ENCODE measurements at places on chromosomes 16 and 17.

GRCh38 chr16:69804297-69804696 is 42.2 kb downstream of the WWP2 start:
- DNase-seq: no peak

DNA sequence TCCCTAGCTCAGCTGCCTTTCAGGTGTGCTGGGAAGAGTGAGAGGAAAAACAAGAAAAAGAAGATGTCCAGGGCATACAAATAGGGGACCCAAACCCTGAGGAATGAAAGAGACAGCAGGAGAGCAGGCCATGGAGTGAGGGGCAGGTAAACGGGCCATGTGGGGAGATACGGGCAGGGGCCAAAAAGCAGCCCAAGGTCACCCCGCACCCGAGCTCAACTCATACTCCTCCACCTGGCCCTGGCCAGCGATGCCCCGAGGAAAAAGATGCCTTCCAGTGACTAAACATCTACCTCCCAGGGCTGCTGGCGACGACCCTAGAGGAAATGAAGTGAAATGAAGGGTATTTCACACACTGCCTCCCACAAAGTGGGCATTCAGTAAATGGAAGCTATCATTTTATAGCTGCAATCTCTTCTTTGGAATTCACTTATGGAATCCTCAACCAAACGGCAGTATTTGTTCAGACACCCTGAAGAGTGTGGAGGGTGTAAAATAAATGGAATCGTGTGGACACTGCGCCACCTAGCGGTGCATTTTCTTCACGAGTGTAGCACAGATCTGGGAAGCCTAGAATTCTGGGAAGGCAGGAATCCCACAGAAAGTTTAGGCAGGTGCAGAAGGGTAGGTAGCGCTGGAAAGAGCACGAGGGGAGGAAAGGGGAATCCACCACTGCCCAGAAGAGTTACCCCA is 14.9 kb downstream of the ELAC2 start:
- peak; percentile 49 for DNase-seq

- DNase-seq: no peak
Measured at GRCh38 chr17:40474419-40475002, 26.9 kb downstream of the TNS4 start.

DNA sequence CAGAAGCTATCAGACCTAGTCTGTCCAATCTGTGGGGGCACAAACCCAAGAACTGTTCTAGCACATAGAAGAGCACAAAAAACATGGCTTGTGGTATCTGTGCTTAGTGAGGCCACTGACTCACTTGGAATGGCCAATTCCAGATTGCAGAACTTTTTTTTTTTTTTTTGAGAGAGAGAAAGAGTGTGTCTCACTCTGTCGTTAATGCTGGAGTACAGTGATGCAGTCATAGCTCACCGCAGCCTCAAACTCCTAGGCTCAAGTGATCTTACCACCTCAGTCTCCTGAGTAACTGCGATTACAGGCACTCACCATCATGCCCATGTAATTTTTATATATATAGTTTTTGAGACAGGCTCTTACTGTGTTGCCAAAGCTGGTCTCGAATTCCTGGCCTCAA is 77.2 kb upstream of the CLEC3A start:
- DNase-seq: no peak

GRCh38 chr16:88606148-88606757 is 32.1 kb upstream of the IL17C start:
- no peak for DNase-seq

DNA sequence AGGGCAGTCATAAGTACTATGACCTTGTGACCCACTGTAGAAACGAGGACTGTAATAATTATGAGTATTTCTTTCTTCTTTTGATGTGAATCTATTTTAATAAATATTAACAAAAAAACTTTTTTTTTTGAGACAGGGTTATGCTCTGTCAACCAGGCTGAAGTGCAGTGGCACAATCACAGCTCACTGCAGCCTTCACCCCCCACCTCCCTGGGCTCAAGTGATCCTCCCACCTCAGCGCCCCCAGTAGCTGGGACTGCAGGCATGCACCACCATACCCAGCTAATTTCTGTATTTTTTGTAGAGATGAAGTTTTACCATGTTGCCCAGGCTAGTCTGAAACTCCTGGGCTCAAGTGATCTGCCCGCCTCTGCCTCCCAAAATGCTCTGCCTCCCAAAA is 32.6 kb downstream of the SCPEP1 start:
- DNase-seq: no peak

- DNase-seq: no peak
Measured at GRCh38 chr17:43608313-43608712, 53.4 kb downstream of the MEOX1 start.

Measured in H54 (cell line).